ENCODE measurements at places on chromosomes 13 and 19. TPM values are rescaled to one million over a fixed set of nuclear protein-coding genes. Genes with fewer than 3 reads are reported as not detected.

DNA sequence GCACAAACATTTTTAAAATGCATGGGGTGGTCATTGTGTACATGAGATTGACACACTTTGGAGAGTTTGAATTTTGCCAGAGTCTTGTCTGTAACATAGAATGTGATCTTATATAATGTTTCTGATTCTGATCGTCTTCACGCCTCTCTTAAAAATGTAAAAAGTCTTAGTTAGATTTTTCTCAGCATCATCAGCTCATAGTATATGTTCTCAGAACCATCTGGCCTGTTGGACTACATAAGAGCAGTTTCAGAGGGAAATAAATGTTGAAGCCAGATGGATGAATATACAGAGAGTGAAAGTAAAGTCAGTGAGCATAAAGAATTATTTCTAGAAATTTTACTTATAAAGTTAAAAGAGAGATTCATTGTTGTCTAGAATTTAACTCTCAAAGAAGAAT is 789.9 kb upstream of the MIR17HG start:
- DNase-seq, result no peak

DNA sequence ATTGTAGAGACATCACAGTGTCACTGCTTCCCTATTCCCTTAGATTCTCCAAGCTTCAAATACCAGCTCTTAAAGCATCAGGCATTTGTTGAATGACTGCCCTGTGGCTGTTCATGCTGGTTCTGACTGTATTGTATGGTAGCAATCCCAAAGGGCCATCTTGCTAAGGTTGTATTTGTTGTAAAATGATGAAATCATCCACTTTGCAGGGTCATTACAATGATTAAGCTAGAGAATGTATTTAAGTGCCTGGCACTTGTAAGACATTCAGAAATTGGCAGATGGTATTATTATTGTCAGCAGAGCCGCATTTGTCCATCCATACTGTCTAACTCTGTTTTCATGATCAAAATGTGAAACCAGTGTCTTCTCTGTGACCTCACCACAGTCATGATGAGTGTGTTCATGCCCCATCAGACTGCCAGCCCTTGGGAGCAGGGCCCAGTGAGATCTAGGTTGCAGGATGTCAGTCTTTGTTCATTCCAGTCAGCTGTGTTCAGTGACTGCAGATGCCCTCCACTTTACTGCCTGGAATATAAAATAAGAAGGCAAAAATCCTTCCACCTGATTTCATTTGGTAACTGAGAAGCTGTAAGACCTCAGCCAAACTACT is 86.1 kb downstream of the DHRS12 start:
- no peak for DNase-seq

Gene GFY
- not detected for total RNA-seq

Gene RGL3
- not detected for total RNA-seq

Gene GNA15
- total RNA-seq, result 28.4 TPM
